ENCODE measurements at places on chromosomes 16 and 17. TPM values are rescaled to one million over a fixed set of nuclear protein-coding genes. Genes with fewer than 3 reads are reported as not detected.

GRCh38 chr16:87305505-87306391 lies 11.4 kb downstream of the C16orf95 start:
- DNase-seq: no peak

DNA sequence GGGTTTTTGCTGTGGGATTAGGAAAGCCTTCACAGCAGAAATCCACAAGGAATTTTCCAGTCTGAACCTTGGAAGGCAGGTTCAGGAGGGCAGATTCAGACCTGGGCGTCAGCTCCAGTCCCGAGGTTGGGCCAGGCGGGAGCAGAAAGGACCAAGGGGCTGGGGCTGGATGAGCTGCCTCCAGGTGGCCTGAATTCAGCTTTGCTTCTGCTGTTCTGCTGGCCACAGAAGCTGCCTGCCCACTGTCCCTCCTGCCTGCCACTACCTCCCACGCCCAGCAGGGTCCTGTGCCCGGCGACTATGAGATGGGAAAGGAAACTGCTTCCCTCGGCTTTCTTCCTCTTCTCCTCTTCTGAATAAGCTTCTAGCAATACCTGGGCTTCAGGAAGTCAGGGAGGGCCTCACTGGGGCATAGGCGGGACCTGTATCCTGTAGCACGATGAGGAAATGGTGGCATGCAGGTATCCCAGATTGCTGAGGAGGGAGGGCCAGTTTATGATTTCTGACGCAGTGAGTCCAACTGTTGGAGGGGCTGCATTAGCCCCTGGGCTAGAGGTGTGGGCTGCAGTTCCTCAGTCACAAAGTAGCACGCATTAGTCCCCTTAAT lies 18.4 kb downstream of the TBX4 start:
- DNase-seq: no peak

DNA sequence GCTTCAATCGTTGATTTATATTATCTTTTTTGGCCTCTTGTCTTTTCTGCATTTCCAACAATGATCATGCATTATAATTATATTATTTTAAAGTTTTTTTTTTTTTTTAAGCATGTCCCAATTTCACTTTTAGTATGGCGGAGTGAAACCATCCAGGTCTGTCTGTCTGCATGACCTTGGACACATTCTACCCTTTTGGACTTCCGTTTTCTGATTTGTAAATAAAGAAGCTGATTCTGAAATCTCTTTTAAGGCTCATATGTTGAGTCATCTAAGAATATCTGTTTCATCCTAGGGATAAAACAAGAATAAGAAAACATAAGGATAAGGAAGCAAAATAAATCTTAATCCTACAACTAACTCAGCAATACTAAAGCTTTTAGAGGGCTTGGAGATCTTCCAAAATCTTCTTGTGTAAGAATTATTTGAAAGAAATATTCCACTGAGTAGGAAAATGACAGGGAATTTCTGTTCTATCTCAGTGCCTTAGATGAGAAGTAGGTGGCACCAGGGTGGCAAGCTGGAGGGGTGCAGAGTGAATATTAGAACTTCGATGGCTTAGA lies 195.7 kb upstream of the TOX3 start:
- no peak for DNase-seq

DNA sequence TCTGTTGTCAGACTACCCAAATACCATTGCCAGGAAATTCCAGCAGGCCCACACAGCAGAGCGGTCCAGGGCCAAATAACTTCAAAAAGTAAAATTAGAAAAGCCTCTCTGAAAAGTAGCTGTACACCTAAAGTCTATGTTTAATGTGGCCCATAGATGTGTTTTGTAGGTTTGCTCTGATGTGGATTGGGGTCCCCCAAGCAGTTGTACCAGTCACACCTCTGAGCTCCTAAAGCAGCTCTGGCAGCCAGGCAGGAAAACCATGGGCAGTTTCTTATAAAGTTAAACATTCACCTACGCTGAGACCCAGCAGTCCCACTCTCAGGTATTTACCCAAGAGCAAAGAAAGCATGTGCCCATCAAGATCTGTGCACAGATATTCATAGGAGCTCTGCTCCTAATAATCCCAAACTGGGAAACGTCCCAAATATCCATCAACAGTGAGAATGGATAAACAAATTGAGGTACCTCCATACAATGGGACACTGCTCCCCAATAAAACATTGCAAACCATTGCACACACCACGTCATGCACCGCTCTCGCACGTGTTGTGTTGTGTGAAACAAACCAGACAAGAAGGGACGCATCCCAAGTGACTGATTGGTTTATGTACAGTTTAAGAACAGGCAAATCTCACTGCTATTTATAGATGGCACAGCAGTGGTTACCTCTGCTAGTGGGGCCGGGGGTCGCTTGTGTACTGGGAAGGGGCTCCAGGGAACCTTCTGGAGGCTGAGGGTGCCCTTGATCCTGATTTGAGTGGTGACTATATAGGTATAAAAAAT lies 15.8 kb upstream of the PRM1 start:
- DNase-seq: no peak

GRCh38 chr16:65278874-65279273 lies 157.0 kb upstream of the CDH11 start:
- DNase-seq: no peak

GRCh38 chr17:1159431-1160180 lies 20.2 kb downstream of the ABR start:
- DNase-seq: no peak

- no peak for DNase-seq
Measured at GRCh38 chr16:15775663-15776304, 81.0 kb downstream of the MYH11 start.

GRCh38 chr17:73091410-73091769 lies 1.1 kb downstream of the SLC39A11 start:
- no peak for DNase-seq

DNA sequence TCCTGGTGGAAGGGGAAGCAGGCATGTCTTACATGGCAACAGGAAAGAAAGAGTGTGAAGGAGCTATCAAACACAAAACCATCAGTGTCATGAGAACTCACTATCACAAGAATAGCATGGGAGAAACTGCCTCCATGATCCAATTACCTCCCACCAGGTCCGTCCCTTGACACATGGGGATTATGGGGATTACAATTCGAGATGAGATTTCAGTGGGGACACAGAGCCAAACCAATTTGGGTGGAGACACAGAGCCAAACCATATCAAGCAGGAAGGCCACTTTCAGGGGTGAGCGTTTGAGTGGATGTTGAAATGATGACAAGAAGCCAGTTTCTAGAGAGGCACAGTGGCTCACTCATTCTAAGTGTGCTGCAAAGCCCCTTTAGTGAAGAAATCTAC lies 143.8 kb downstream of the CPPED1 start:
- no peak for DNase-seq

JPH3 gene
- polyA plus RNA-seq: 0.24 TPM
